ENCODE measurements at places on chromosomes 6 and 20.
A peak's percentile ranks its signal among the peaks of the same experiment; 100 is the strongest.

DNA sequence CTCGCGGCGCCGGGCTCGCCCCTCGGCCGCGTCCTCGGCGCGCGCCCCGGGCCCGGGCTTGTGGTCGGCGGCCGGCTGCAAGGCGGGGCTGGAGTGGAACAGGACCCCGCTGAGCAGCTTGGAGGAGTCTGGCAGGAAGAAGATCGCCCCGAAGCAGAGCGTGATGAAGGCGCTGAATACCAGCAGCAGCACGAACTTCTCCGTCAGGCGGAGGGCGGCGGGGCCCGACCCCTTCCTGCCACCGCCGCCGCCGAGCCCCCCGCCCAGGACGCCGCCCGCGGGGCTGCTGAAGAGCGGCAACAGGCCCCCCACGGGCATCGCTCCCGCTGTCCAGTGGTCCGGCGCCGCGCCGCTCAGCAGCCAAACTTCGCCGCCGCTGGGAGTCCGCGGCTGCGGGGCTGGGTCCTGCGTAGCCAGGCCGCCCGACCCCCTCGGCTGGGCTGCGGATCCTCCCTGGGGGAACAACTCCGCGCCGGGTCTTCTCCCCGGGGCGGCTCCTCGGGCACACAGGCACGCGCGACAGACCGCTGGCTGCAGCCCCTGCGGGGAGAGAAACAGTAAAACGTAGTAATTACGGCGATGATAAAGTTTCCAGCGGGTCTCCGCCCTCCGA, 707 bp downstream of the MAN1A1 start:
- DNase-seq, result peak; percentile 58

DNA sequence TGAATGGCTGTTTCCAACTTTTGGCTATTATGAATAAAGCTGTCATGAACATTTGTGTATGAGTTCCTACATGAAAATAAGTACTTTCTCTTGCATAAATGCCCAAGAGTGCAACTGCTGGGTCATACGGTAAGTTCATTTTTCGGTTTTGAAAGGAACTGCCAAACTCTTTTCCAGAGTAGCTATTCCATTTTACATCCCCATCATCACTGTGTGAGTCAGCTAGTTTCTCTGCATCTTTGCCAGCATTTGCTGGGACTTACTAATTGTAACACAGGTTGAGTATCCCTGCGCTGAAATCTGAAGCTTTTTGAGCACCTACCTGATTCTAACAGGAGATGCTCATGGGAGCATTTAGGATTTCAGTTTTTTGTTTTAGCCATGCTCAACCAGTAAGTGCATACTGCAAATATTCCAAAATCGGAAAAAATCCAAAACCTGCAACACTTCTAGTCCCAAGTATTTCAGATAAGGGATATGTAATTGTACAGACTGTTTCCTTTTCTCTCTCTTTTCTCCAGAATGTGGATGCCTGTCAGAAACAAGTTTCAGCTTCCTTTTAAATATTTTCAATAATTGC, 118.4 kb downstream of the DTNBP1 start:
- DNase-seq, result peak; percentile 51

- DNase-seq, result no peak
Measured at GRCh38 chr6:149435919-149436586, 36.0 kb downstream of the SUMO4 start.

- no peak for DNase-seq
Measured at GRCh38 chr6:109897561-109898080, 80.5 kb upstream of the GPR6 start.

DNA sequence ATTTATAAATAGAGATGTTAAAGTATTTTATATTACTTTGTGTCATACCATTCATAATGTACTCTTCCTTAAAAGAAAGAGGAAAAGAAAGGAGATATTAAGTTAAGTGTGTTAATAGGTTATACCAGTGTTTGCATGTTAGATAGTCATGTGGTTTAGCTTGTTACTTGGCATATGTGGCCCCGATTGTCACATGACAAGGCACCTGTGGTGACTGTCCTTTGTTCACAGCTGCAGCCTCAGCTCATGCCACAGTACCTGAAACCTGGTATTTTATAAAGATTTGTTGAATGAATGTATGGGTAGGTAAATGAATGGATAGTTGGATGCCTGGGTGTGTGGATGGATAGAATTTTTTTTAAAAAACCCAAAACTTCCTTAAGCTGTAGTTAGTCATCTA, 306.1 kb upstream of the FLRT3 start:
- no peak for DNase-seq

GRCh38 chr20:62156592-62157386, 13.2 kb downstream of the SS18L1 start:
- peak; percentile 69 for DNase-seq

GRCh38 chr6:105804424-105804823, 281.7 kb upstream of the PRDM1 start:
- peak; percentile 85 for DNase-seq

GRCh38 chr6:134921276-134921675, 28.6 kb downstream of the ALDH8A1 start:
- DNase-seq, result no peak

DNA sequence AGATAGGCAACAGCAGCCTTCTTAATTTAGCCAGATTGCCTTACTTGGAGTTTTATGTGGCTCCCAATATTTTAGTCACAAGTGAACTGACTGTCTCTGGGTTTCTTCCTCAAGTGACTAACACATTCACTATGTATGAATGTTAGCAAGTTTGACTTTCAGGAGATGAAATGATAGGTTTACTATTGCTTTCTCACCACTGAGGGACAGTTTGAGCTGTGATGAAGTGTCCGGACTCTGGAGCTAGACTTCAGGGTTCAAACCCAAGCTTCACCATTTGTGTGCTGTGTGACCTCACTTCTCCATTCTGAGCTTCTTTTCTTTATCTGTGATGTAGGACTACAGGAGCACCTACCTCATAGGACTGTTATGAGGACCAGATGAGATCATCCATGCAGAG, 8.2 kb downstream of the DHX35 start:
- peak; percentile 88 for DNase-seq

- peak; percentile 40 for DNase-seq
Measured at GRCh38 chr6:36246506-36247268, 23.2 kb upstream of the PNPLA1 start.

- peak; percentile 46 for DNase-seq
Measured at GRCh38 chr20:51326201-51326819, 216.2 kb downstream of the NFATC2 start.

GRCh38 chr6:131053546-131054240, 9.4 kb downstream of the EPB41L2 start:
- no peak for DNase-seq
